ENCODE measurements at places on chromosomes 6 and 20.
A peak's percentile ranks its signal among the peaks of the same experiment; 100 is the strongest.

DNA sequence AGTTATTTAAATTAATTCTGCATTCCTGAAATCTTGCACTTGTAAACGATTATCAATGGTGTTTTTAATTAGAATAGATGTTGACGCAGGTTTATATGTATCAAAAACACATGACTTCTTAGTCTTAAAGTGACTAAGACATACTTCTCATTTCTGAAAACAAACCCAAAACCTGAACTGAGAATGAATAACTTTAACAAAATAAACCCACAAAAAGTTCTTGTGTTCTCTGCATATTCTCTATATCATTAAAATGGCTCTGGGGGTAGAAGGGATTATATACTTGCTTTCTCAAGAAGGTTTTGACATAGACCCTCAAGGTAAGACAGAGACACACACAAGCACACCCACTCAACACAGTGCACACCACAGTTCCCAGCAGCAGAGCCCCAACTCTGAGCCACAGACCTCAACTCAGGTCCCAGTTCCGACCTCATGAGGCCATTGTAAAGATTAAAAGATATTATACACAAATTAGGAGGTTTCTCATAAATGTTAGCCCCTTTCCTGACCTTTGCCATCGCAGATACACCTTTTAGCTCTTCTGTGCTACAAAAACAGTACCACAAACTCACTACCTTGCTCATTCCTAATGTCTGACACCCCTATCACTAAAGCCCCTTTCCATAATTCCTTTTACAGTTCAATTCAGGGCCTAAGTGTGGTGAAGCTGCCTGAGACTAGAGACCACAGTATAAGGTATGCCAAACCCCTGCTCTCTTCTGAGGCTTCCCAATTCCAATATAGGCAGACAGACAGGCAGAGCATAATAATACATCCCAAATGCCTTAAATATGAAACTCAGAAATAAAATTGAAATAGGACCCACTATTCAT, 267.8 kb downstream of the PTPRK start:
- peak; percentile 1 for DNase-seq

DNA sequence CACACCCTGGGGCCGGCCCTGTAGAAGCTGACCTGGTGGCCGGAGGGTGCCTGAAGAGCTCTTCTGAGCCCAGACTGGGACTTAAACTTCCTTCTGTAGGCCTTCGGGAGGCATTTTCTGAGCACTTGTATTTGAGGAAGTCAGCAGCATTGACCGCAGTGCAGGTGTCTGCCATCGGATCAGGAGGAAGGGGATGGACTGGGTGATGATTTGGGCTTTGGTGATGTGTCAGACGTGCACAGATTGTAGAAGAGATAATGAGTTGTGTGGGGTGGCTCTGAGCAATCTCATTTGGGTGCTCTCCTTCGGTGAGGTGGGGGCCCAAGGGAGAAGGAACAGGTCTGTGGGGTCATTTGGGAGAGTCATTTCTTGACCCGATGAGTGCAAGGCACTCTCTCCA, 150.9 kb downstream of the ARID1B start:
- DNase-seq: no peak

DNA sequence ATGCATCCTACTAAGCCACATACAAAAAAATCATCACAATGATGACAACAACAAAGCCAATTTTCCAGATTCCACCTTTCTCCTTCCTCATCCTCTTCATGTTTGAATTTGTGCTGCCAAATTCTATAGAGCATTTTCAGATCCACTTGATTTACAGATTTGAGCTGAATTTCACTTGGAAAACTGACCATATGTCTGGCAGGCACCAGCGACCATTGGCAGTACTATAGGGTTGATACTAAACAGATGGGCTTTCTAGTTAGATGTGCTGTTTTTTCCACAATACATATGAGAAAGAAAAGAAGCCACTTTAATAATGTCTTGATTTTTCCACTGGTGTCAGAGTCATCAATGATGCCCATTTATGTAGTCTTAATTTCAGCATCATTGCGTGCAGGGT, 127.0 kb downstream of the PHACTR3 start:
- no peak for DNase-seq

GRCh38 chr6:150868759-150869158, 3.3 kb downstream of the MTHFD1L start:
- DNase-seq: no peak

DNA sequence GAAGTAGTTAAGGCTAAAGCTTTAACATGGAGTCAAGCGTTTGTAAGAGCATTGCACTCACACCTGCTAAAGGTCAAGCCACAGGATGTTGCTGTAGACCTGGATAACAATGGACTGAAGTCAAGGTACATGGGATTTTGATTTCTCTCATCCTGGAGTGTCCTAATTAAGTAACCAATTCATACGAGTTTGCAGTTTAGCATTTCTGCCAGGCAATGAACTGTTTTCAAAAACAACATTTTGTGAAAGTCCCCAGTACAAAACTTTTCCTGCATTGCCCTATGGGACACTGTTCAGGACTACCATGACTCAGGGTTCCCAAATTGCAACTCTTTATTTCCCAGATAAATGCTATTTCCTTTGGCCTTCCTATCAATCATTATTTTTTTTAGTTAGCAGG, 17.4 kb upstream of the SIRPB1 start:
- no peak for DNase-seq

DNA sequence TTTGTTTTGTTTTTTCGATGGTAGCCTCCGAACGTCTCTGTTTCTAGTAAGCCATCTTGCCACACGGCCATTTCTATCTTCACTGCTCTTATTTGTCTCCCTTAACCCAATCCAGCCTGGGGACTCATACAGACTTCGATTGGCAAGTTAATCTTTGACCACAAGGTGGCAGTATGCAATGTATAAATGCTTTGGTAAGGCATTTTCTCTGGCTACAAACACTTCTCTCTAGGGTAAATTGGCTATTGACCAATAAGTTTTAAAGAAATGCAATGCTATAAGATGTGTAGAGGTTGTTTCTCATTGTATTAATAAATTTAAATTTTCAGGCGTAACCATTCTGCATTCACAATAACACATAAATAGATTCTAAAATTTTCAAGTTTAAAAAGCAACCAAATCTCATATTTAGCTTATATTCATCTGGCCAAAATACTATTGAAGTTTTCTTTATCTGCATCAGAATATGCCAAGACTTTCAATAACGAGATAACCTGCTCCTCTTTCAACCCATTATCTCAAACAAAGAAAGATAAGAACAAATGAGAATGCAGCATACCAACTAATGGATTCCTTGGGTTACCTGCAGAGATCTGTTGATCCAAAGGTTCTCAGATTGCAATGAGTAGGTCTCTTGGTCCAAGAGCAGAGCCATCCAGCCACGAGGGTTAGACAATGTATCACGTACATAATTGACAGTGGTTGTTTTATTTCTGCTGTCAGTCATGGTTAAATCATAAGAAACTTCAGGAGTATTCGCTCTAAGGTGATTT, 231.9 kb downstream of the PKHD1 start:
- no peak for DNase-seq

GRCh38 chr6:121680058-121680457, 244.6 kb downstream of the GJA1 start:
- DNase-seq: no peak

- no peak for DNase-seq
Observed at GRCh38 chr6:109611502-109611901, 79.5 kb downstream of the AK9 start.
